ENCODE measurements at places on chromosomes 13 and 19.

GRCh38 chr19:4533334-4533733, 1.7 kb downstream of the PLIN5 start:
- no peak for DNase-seq

GRCh38 chr13:58852076-58852475, 1220.5 kb downstream of the PCDH17 start:
- DNase-seq = no peak

GRCh38 chr13:101911752-101912151, 459.3 kb downstream of the ITGBL1 start:
- DNase-seq = no peak

GRCh38 chr19:16166417-16166816, 6.9 kb downstream of the CIB3 start:
- DNase-seq = no peak

DNA sequence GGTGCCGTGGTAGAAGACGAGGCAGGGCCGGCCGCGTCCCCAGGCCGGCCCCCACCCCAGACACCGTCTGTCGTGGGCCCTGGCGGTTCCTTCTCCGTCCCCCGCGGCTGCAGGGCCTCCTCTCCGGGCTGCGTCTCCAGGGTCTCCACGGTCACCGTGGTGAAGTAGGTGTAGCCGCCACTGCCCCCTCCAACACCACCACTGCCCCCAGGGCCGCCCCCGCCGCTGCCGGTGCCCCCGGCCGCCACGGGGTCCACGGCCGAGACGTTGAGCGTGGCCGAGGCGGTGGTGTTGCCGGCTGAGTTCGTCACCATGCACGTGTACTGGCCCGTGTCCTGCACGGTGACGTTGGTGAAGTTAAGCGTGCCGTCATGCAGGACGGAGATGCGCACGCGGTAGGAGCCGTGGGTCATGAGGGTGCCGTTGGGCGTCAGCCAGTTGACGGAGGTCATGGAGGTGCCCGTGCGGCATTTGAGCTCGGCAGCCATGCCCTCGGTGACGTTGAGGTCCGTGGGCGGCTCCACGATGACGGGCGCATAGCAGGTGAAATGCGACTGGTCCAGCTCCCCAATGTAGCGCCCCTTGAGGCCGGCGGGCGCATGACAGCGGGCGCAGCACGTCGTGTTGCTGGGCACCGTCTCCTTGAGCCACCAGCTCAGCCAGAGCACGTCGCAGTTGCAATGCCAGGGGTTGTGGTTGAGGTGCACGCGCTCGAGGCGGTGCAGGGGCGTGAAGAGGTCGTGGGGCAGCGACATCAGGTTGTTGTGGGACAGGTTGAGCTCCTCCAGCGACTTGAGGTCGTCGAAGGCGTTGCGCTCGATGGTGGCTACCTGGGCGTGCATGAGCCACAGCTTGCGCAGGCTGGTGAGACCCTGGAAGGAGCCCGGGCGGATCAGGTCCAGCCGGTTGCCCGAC, 4.6 kb upstream of the ASPDH start:
- no peak for DNase-seq

- DNase-seq = no peak
Measured at GRCh38 chr13:46983881-46984280, 87.0 kb upstream of the HTR2A start.

DNA sequence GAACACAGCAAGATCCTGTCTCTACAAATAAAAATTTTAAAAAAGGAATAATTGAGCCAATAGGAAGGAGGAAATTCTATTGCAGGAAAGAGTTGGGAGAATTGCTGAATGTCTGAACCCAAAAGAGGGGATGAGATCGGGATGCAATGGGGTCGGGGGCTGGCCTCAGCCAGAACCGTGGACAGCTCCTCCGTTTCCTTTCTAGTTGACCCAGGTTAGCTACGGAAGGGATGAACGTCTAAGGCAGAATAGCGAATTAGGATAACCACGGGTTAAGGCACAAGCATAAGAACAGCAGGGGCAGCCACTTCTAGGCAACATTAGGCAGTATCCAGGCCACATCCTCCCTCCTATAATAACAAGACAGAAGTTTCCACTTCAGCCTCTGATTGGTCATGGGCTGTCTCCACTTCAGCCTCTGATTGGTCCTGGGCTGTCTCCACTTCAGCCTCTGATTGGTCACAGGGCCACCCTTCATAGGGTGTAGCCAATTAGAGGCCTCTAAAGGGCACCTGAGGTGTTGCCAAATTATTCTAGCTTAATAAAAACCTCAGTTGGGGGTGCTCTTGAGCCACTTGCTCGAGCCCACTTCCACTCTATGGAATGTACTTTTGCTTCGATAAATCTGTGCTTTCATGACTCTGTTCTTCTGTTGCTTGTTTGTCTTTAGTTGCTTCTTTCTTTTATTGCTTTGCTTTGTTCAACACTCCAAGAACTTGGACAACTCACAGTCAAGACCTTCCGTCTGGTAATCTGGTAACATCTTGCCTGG, 24.9 kb upstream of the TPM4 start:
- DNase-seq = no peak

DNA sequence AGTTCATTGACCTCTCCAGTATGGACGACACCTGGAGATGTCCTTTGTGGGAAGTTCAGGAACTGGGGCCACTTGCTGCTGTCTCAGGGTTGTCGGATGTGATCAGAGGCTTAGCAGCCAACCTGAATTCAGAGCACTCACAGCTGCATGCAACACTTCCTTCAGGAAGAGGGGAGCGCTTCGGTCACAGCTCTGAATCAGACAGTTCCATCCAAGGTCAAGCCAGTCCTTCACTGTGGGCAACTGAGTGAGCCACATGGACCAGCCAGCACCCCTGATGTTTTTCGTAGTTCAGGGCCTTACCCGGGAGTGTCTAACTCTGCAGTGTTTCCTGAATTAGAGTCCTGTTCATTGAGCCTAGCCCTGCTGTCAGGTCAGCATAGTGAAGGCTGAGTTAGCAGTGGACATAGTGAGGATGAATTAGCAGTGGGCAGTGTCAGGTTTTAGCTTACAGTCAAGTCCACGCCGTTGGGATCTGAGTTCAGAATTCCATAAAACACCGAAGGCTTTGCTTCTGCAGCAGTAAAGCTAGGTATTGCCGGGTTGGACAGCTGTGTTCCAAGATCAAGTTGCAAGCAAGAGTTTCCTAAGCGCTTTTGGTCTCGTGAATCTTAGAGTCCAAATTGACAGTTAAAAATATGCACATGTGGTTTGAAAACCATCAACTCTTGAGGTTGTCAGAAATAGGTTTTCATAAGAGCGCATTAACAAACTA, 5.1 kb downstream of the ZNF555 start:
- no peak for DNase-seq

DNA sequence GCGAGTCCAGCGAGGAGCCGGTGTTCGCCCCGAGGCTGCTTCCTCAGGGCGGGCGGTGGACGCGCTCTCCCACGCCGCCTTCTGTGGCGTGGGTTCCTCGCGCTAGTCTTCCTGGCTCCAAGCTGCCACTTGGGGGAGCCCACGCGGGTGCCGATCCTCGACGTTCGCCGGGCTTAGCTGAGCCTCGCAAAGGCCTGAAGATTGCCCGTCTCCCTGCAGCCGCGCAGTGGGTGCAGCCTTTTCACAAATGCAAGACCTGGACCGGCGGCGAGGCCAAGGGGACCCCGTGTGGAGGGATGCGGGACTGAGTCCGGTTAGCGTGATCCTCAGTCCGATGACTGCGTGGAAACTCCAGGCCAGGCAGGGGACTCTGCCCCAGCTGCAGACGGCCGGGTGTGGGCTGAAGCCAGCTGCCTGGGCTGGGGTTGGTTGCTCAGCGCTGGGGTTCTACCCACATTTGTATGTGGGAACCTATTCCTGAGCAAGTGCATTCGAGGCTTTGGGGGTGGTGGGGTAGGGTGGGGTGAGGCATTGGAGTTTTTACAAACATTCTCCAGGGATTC, 16.6 kb upstream of the LRP3 start:
- no peak for DNase-seq

DNA sequence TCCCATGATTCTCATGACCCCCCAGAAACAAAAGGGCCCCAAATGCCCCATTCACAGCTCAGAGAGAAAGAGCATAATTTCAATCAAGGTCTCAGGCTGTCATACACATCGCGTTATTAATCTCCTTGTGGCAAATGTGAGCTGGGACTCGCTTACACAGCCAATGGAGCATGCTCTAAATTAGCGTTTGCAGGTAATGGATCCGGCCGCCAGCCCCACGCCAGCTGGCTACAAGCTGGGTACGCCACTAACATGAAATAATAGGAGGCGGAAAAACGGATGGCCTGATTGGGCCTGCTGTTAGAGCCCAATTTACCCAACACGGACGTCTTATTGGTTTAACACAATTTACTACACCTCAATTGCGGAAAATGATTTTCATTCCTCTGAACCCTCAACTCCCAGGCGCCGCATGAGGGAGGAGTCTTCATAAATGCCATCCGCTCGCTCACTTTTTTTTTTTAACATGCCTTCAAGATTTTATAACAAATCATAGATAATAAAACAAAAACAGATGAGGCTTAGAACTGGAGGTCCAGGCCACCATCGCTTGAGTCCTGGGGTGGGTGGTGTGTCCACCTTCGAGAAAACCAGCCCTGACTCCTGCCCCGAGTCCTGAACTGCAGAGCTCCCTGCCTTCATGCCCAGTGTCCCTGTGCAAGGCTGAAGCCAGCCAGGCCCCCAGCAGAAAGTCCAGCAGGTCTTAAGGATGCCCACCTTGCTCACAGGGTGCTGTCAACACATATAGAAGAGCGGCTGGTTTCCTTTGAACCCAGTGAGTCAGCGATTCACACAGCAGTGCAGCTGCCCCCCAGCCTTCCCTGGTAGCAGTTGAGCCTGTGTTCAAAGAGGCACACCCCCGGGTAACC, 62.1 kb downstream of the PEPD start:
- DNase-seq = peak; percentile 28

DNA sequence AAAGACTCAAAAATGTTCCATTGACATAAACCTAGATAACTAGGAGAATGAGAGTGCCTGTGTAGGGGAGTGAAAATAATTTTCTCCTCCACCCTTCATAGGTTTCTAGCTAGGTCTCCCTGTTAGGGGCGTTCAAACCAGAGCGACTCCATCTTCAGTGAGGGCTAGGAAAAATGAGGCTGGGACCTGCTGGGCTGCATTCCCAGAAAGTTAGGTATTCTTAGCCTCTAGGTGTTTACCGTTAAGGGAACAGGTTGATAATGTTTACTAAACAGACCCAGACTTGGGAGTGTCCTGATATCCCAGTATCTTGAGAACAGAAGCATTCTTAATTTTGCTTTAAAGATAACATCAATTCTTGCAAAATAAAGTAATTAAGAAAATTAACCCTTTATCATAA, 20.1 kb downstream of the PABPC3 start:
- DNase-seq = no peak

DNA sequence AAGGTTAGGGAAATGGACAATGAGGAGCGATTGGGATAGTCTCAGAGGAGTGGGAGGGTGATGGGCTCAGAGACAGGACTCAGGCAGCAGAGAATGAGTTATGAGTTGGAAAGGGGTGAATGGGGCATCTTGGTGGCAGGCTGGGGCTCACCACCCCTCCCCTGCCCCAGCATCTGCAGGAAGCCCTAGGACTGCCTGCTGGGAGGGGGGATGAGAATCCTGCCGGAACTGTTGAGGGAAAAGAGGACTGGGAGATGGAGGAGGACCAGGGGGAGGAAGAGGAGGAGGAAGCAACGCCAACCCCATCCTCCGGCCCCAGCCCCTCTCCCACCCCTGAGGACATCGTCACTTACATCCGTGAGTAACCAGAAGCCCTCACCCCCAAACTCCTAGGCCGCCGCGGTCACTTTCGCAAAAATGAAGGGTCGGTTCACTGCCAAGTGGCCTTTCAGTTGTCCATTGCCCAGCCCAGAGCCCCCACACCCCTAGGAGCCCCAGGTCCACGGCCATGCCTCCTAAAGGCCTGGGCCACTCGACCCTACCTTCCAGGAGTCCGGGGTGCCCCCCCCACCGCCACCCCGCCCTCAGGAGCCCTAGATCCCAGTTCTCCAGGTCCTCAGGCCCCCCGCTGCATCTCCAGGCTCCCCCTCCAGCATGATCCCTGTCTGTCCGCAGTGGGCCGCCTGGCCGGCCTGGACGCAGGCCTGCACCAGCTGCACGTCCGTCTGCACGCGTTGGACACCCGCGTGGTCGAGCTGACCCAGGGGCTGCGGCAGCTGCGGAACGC, 764 bp downstream of the CLEC11A start:
- no peak for DNase-seq

DNA sequence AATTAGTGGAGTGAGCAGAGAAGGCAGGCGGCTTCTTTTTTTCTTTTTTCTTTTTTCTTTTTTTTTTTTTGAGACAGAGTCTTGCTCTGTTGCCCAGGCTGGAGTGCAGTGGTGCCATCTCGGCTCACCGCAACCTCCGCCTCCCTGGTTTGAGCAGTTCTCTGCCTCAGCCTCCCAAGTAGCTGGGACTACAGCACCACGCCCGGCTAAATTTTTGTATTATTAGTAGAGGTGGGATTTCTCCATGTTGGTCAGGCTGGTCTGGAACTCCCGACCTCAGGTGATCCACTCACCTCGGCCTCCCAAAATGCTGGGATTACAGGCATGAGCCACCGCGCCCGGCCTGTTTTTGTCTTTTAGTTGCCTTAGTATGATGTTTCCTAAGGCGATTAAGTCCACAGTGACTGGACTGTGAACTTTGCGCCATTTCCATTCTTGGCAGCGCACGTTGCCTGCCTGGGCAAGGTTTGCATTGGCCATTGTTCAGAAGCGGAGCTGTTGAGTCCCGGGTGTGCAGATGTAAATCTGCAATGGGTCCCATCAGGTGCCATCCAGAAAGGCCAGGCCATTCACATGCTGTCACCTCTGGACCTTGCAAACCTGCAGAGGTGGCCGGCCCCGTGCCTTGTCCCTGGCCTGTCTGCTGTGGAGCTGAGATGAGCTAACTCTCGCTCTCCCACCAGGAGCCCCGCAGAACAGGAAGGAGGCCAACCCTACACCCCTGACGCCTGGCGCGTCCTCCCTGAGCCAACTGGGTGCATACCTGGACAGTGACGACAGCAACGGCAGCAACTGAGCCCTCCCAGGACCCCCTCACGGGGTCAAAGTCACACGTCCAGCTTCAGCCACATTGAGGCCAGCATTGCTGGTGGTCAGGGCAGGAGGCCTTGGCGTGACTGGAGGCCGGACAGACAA, 10.9 kb upstream of the SHD start:
- DNase-seq = no peak

Data from activated CD8-positive, alpha-beta memory T cell treated with anti-CD3 and anti-CD28 coated beads, Interleukin-2, amount 50 U/mL, for 48 hours (primary cell).